ENCODE measurements at places on chromosomes 7 and 10. TPM values are rescaled to one million over a fixed set of nuclear protein-coding genes. Genes with fewer than 3 reads are reported as not detected.

- DNase-seq = no peak
- H3K27me3 ChIP-seq = peaks cover 12% of the 10 kb centered on the region
- peak overlapping the region; percentile 80 for H3K27ac ChIP-seq
- no peaks in the 10 kb centered on the region for H3K36me3 ChIP-seq
- peak overlapping the region; percentile 7 for H3K4me3 ChIP-seq
Observed at GRCh38 chr10:73932620-73933112, 21.7 kb downstream of the PLAU start.

DNA sequence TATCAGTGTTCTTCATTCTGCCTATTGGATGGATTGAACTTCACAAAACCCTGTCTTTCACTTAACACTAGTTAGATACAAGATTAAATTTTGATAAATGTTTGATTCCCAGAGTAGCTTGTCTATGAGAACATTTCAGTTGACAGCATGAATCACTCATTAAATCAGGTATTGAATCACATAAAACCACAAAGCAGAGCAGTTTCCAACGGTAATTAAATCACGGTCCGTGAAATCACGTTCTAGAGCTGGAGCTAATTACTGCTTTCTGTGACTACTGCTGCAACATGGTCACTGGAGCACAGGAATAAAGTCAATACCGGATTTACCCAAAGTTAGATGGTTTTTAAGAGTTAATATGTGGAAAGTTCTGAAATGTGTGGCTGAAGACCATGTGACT is 257.8 kb upstream of the PCDH15 start:
- H3K27me3 ChIP-seq = no peaks in the 10 kb centered on the region
- DNase-seq = no peak
- H3K4me1 ChIP-seq = no peaks in the 10 kb centered on the region
- H3K4me3 ChIP-seq = no peak overlapping the region
- H3K27ac ChIP-seq = no peak overlapping the region
- H3K36me3 ChIP-seq = no peaks in the 10 kb centered on the region

GRCh38 chr7:120303105-120303504 is 30.1 kb downstream of the KCND2 start:
- DNase-seq = no peak
- no peaks in the 10 kb centered on the region for H3K36me3 ChIP-seq
- H3K27ac ChIP-seq = no peak overlapping the region
- no peaks in the 10 kb centered on the region for H3K27me3 ChIP-seq
- no peak overlapping the region for H3K4me3 ChIP-seq

Gene PRSS37
- not detected for total RNA-seq

DNA sequence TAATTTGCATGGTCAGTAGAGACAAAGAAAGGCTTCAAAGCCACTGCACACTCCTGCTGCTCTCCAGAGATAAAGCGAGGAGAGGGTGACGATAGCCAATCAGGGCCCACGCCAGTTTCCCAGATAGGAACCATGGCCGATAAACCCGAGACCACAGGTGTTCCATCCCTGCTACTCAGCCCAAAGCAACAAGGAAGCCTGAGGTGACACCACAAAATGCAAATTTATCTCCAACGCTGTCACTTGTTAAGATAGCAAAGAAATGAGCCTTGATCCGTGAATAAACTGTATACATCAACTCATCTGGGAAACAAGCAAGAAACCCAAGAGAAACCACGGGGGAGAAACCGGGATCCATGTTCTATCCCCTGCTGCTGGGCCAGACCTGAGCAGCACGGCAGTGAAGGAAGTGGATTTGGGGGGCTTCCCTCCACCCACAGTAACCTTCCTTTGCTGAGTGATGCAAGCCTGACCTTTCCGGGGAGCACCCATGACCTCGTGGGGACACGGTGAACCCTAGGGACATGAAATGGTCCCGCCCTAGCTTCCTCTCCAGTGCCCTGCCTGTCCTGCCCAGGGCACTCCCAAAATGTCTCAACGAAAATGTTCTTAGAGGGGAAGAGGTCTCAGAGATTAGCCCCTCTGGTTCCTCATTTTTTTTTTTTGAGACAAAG is 164.6 kb downstream of the PTPRN2 start:
- H3K27ac ChIP-seq = no peak overlapping the region
- no peak overlapping the region for H3K4me3 ChIP-seq
- H3K36me3 ChIP-seq = no peaks in the 10 kb centered on the region

DNA sequence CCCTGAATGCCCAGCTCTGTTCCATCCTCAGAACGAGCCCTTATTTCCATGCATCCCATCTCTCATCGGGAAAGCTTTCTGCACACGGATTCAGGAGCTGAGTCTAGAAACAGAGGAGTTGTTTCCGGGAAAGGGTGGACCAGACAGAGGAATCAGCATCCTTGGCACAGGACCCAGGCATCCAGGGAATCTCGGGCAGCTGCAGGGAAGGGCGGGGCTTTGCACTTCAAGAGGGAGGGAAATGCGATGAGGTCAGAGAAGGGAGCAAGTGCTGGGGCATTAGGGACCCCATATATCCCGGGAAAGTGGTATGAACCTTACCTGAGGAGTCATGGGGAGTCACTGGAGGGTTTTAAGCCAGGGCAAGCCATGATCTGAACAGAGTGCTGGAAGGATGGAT is 68.5 kb downstream of the NPTX2 start:
- no peaks in the 10 kb centered on the region for H3K36me3 ChIP-seq
- no peak overlapping the region for H3K27ac ChIP-seq
- H3K27me3 ChIP-seq = peaks cover 8% of the 10 kb centered on the region

Gene AKR1C8
- 0.50 TPM for total RNA-seq

Gene CCDC172
- total RNA-seq = not detected

Gene RSPH10B
- total RNA-seq = not detected

GRCh38 chr10:986137-986825 is 2.0 kb upstream of the GTPBP4 start:
- H3K36me3 ChIP-seq = peaks cover 11% of the 10 kb centered on the region
- no peak overlapping the region for H3K27ac ChIP-seq
- H3K27me3 ChIP-seq = no peaks in the 10 kb centered on the region
- peak overlapping the region; percentile 98 for H3K4me3 ChIP-seq

DNA sequence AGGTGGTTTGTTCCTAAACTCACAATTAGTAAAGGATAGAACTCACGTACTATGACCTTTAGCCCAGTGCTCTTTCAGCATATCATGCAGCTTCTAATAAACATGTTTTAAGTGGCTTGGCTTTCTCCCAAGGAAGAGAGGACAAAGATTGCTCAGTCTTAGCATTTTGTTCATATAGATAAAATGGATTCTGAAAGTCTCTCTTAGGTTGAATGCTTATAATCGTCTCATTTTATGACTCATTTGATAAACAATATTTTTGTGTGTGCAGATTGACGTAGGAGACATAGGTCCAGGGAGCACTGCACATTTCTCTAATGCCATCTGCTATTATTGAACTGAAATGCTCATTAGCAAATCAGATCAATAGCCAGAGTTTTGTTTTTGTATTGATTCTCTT is 44.8 kb downstream of the GNAT3 start:
- no peak for DNase-seq
- H3K27me3 ChIP-seq = no peaks in the 10 kb centered on the region
- H3K36me3 ChIP-seq = no peaks in the 10 kb centered on the region
- no peak overlapping the region for H3K27ac ChIP-seq

- H3K27ac ChIP-seq = no peak within 1 kb of the TSS
- H3K36me3 ChIP-seq = no peaks in the 10 kb centered on the region
- no peaks in the 10 kb centered on the region for H3K4me1 ChIP-seq
- H3K4me3 ChIP-seq = no peak within 1 kb of the TSS
- DNase-seq = no peak
Observed at GRCh38 chr10:49298983-49299815, at the start of gene C10orf71. C10orf71 (plus strand) TSS chr10:49299170; CDS start chr10:49322546, 23,376 bp downstream.

- peak; percentile 75 for DNase-seq
- H3K27ac ChIP-seq = peak overlapping the region; percentile 95
- peaks cover 25% of the 10 kb centered on the region for H3K36me3 ChIP-seq
Observed at GRCh38 chr10:102645741-102646609, 1.7 kb downstream of the TRIM8 start.

GRCh38 chr7:152649220-152649619 is 26.7 kb downstream of the XRCC2 start:
- no peak overlapping the region for H3K4me3 ChIP-seq
- no peaks in the 10 kb centered on the region for H3K27me3 ChIP-seq
- no peak overlapping the region for H3K27ac ChIP-seq
- DNase-seq = no peak
- peaks cover 59% of the 10 kb centered on the region for H3K36me3 ChIP-seq
- H3K4me1 ChIP-seq = peaks cover 1% of the 10 kb centered on the region

GRCh38 chr10:101244321-101245050 is 15.2 kb upstream of the LBX1 start:
- DNase-seq = no peak
- H3K4me1 ChIP-seq = no peaks in the 10 kb centered on the region
- no peak overlapping the region for H3K4me3 ChIP-seq
- peaks cover 46% of the 10 kb centered on the region for H3K27me3 ChIP-seq
- no peaks in the 10 kb centered on the region for H3K36me3 ChIP-seq

GRCh38 chr10:119120413-119120867 is 16.5 kb downstream of the DENND10 start:
- H3K4me1 ChIP-seq = peaks cover 16% of the 10 kb centered on the region
- peaks cover 48% of the 10 kb centered on the region for H3K36me3 ChIP-seq
- DNase-seq = no peak
- no peaks in the 10 kb centered on the region for H3K27me3 ChIP-seq
- peak overlapping the region; percentile 50 for H3K27ac ChIP-seq

DNA sequence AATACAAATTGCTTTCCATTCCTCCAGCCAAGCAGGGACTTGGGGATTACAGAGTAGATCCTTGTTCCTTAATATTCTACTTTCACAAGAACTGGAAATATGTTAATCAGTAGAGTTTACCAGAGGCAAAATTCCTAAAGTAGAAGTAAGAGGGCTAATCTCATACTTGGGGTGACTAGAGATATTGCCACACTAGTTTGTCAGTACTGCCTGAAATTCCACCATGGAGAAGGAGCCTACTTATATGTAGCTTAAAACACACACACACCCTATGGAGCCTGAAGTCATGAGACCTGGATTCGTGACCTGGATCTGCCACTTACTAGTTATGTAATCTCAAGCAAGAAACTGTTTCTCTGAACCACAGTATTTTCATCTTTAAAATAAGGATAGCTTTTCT is 33.9 kb downstream of the STRIP2 start:
- peaks cover 5% of the 10 kb centered on the region for H3K4me1 ChIP-seq
- H3K27me3 ChIP-seq = no peaks in the 10 kb centered on the region
- no peak overlapping the region for H3K27ac ChIP-seq
- DNase-seq = no peak
- peaks cover 11% of the 10 kb centered on the region for H3K36me3 ChIP-seq

Gene BRAF
- total RNA-seq = 25.6 TPM

DNA sequence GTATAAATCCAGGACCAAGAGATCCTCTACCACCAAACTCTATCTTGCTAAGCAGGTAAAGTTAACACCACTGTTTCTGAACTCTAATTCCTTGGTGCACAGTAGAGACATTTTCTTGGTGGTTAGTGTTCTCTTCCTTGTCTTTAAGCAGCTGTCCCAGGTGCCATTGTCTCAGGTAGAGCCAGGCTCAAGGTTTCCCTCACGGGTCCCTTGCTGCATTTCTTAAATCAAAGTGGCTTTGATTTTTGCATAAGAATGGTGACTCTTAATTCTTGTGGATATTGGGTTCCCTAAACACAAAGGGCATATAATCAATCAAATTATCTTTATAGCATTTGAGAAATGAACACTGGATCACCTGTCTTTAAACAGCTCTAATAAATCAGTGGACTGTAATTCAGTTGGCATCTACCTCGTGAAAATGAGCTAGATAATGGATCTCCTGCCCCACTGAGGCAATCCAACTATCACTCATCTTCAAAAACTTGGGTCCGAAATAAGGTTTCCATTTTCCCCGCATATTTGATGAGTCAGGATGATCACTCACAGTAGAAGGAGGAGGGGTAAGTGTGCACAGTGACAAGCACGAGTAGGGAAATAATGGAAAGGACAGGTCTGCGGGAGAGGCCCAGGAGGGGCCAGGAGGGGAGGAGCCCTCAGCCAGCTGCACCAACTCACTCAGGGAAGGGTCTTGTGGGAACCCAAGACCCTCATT is 2.4 kb downstream of the ABCC2 start:
- no peak overlapping the region for H3K27ac ChIP-seq
- H3K4me3 ChIP-seq = no peak overlapping the region
- H3K36me3 ChIP-seq = no peaks in the 10 kb centered on the region
- H3K4me1 ChIP-seq = peaks cover 2% of the 10 kb centered on the region

Gene GOLGA7B
- total RNA-seq = 12.2 TPM

- H3K27ac ChIP-seq = no peak overlapping the region
- peaks cover 3% of the 10 kb centered on the region for H3K4me1 ChIP-seq
- no peaks in the 10 kb centered on the region for H3K36me3 ChIP-seq
- H3K4me3 ChIP-seq = no peak overlapping the region
- peaks cover 55% of the 10 kb centered on the region for H3K27me3 ChIP-seq
Observed at GRCh38 chr7:117323851-117324711, 1.2 kb upstream of the WNT2 start.

- no peak overlapping the region for H3K27ac ChIP-seq
- H3K4me1 ChIP-seq = no peaks in the 10 kb centered on the region
- peaks cover 4% of the 10 kb centered on the region for H3K36me3 ChIP-seq
- no peak for DNase-seq
- H3K4me3 ChIP-seq = no peak overlapping the region
Observed at GRCh38 chr7:107269790-107270189, 101.0 kb downstream of the HBP1 start.

Gene IKZF1
- 379 TPM for total RNA-seq

Gene TRIM74
- 1.5 TPM for total RNA-seq

DNA sequence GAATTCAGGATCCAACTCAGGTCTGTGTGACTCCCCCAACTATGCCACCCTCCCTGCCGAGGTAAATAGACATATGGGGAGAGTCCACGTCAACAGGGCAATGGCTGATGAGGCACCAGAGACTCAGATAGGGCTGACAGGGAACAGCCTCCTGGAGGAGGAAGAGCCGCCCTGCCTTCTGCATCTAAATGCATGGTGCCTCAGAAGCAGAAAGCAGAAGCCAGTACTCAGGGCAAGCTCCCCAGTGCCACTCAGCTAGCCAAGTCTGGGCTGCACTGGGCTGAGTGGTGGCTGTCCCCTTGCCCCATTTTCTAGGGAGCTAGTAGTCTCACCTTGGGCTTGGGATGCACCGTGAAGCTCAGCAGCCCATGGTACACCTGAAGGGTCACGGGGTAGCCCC is 11.0 kb downstream of the RRP12 start:
- no peak overlapping the region for H3K4me3 ChIP-seq
- peaks cover 6% of the 10 kb centered on the region for H3K4me1 ChIP-seq

DNA sequence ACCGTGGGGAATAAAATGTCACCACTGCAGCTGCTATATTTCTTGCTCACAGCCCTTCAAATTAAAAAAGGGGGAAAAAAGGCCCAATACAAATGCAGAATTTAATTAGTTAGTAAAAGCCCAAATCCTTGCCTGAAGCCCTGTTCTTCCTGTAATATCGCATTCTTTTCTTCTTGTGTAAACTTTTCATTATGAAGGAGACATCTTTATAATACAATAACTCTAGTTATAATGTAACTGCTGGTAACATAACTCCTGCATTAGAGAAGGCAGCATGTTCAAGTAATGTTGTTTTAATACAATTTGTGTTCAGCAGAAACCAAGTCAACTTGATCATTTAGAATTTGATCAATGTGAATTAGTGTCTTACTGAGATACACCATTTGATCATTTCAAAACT is 250.9 kb downstream of the CHCHD3 start:
- no peak for DNase-seq
- peaks cover 2% of the 10 kb centered on the region for H3K4me1 ChIP-seq
- H3K4me3 ChIP-seq = no peak overlapping the region
- peaks cover 7% of the 10 kb centered on the region for H3K36me3 ChIP-seq

Measured in activated CD4-positive, alpha-beta T cell treated with anti-CD3 and anti-CD28 coated beads, Interleukin-2, amount 10 ng/mL, durations not matched to agents 7 days and 5 days (primary cell).